ENCODE measurements at places on chromosomes 3 and 15. TPM values are rescaled to one million over a fixed set of nuclear protein-coding genes. Genes with fewer than 3 reads are reported as not detected.

Gene ACKR4
- not detected for total RNA-seq

Gene RTP1
- total RNA-seq, result 5.9 TPM

Gene NMNAT3
- 9.2 TPM for total RNA-seq

Gene SLCO3A1
- total RNA-seq, result 9.4 TPM

Gene SUMF1
- total RNA-seq, result 15.8 TPM

Gene BCHE
- 0.73 TPM for total RNA-seq

Gene ITIH1
- not detected for total RNA-seq

Gene CORO2B
- 2.8 TPM for total RNA-seq

GRCh38 chr3:168100777-168101492 is 5.2 kb upstream of the GOLIM4 start:
- H3K27me3 ChIP-seq, result no peaks in the 10 kb centered on the region
- no peak overlapping the region for H3K4me3 ChIP-seq
- no peak overlapping the region for H3K27ac ChIP-seq
- no peaks in the 10 kb centered on the region for H3K36me3 ChIP-seq
- no peak for DNase-seq

- no peaks in the 10 kb centered on the region for H3K27me3 ChIP-seq
- H3K4me1 ChIP-seq, result no peaks in the 10 kb centered on the region
- no peaks in the 10 kb centered on the region for H3K36me3 ChIP-seq
- no peak overlapping the region for H3K27ac ChIP-seq
- H3K4me3 ChIP-seq, result no peak overlapping the region
Measured at GRCh38 chr3:157311633-157312375, 124.8 kb upstream of the PTX3 start.

DNA sequence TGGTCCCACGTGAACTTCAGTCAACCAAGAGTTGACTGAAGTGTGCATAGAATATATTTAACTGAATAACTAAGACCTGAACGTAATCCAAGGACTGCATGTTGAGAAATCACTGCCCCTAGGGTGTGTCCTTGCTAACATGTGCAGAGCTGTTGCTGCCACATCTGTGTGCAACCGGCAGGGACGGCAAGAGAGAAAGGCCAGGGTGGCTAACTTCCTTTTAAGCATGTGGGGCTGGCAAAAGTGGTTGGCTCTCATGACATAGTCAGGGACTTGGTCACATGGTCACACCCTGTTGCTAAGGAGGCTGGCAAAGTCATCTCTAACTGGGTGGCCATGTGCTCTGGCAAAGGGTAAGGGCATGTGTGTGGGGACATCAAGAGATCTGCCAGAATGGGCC is 52.4 kb downstream of the GASK1A start:
- no peaks in the 10 kb centered on the region for H3K27me3 ChIP-seq
- H3K4me3 ChIP-seq, result no peak overlapping the region
- DNase-seq, result no peak
- H3K4me1 ChIP-seq, result no peaks in the 10 kb centered on the region
- no peaks in the 10 kb centered on the region for H3K36me3 ChIP-seq
- no peak overlapping the region for H3K27ac ChIP-seq

- no peak overlapping the region for H3K27ac ChIP-seq
- peaks cover 23% of the 10 kb centered on the region for H3K4me1 ChIP-seq
- peak; percentile 92 for DNase-seq
- no peak overlapping the region for H3K4me3 ChIP-seq
- no peaks in the 10 kb centered on the region for H3K27me3 ChIP-seq
- no peaks in the 10 kb centered on the region for H3K36me3 ChIP-seq
Measured at GRCh38 chr3:64166584-64167162, 58.6 kb downstream of the PRICKLE2 start.

GRCh38 chr3:184927796-184928315 is 115.9 kb downstream of the VPS8 start:
- H3K4me1 ChIP-seq, result peaks cover 5% of the 10 kb centered on the region
- DNase-seq, result no peak
- no peaks in the 10 kb centered on the region for H3K36me3 ChIP-seq

DNA sequence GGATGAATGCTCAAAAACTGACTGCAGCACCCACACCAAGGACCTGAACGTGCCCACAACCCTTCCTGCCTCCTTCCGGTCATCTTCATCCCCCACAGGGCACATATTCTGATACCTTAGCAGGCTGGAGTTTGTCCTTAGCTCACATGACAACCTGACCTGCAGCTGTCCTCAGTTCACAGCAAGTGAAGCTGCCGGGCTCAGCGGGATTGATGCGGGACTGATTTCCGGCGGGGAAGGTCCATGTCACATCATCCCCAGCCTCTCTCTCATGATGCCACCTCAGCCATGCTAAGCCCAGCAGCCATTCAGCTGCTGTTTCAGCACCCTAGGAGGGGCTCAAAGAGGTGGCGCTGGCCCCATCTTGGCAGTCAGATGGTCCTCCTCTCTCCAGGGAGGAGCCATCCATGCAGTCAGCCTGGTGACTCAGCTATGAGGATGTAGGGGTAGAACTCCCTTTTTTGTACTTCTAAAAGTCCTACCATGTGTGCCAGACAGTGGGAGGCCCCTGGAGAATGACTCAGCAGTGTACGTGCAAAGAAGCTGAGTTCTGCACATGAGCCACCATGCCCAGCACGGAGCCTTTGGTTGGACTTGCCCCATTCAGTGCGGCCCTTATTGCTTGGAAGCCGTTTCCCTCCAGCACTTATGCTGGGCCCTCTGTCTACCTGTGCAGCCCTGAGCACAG is 9.5 kb downstream of the CA12 start:
- no peaks in the 10 kb centered on the region for H3K27me3 ChIP-seq
- H3K27ac ChIP-seq, result no peak overlapping the region
- H3K4me1 ChIP-seq, result peaks cover 17% of the 10 kb centered on the region
- no peak for DNase-seq
- no peak overlapping the region for H3K4me3 ChIP-seq

- H3K4me3 ChIP-seq, result no peak overlapping the region
- no peaks in the 10 kb centered on the region for H3K4me1 ChIP-seq
- no peak overlapping the region for H3K27ac ChIP-seq
- DNase-seq, result no peak
- no peaks in the 10 kb centered on the region for H3K27me3 ChIP-seq
- no peaks in the 10 kb centered on the region for H3K36me3 ChIP-seq
Measured at GRCh38 chr3:58989163-58989562, 60.7 kb downstream of the CFAP20DC start.

GRCh38 chr3:4309491-4310128 is 6.4 kb downstream of the SETMAR start:
- DNase-seq, result no peak
- no peaks in the 10 kb centered on the region for H3K27me3 ChIP-seq
- no peak overlapping the region for H3K27ac ChIP-seq
- H3K36me3 ChIP-seq, result 0 out of 2 replicates have a peak, but pooled peaks cover 1% of the 10 kb centered on the region
- peaks cover 48% of the 10 kb centered on the region for H3K4me1 ChIP-seq

- peaks cover 23% of the 10 kb centered on the region for H3K4me1 ChIP-seq
- H3K27ac ChIP-seq, result peak within 1 kb of the TSS; percentile 90
- peak within 1 kb of the TSS; percentile 83 for H3K4me3 ChIP-seq
- H3K27me3 ChIP-seq, result 0 out of 2 replicates have a peak, but pooled peaks cover 4% of the 10 kb centered on the region
Measured at GRCh38 chr15:40763801-40764628, at the start of gene GCHFR. Gene GCHFR, plus strand, starts transcription at chr15:40764068. Its CDS starts 113 bp downstream, at chr15:40764181.

DNA sequence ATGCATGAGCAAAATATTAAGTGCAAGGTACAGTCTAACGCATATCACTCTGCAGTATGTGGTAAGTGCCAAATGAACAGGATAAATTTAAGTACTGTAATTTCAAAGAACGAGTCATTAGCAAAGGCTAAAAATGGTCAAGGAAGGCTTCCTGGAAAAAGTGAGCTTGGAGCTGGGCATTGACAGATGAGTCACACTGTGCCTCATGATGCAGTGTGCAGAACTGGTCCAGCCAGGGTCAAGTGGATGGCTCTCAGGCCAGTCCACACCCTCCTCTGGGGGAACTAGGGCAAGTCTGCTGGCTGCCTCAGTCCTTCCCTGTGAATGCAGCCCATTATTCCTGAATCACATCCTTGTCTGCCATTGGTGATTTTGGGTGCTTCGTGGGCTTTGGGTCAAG is 76.3 kb downstream of the CACNA1D start:
- DNase-seq, result no peak
- H3K4me3 ChIP-seq, result no peak overlapping the region
- H3K4me1 ChIP-seq, result 0 out of 2 replicates have a peak, but pooled peaks cover 5% of the 10 kb centered on the region
- no peak overlapping the region for H3K27ac ChIP-seq

- H3K36me3 ChIP-seq, result no peaks in the 10 kb centered on the region
- no peaks in the 10 kb centered on the region for H3K27me3 ChIP-seq
- no peak overlapping the region for H3K4me3 ChIP-seq
Measured at GRCh38 chr3:64109438-64109837, 86.1 kb upstream of the PSMD6 start.

GRCh38 chr3:27723456-27723814 is 1.3 kb upstream of the EOMES start:
- peaks cover 100% of the 10 kb centered on the region for H3K27me3 ChIP-seq
- H3K27ac ChIP-seq, result no peak overlapping the region
